Small intestine (tissue), 16 donors: ENCODE measurements at places on chromosomes 6 and 20.

DNA sequence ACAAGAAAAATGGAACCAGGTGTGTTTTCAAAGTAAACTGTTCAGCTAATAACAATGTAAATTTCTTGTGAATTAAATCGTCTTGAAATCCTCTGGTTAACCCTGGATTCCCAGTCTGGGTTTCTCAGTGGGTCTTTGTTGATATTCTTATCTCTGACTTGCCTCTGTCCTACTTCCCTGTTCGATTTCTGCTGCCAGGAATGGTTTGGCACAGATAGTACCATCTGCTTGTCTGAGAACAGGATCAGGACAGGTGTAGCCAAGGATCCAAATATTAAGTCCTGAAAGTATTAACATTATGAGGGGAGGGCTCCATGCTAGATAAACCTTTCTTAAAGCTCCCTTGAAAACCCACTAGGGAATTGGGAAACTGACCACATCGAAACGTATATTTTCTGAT lies 30.1 kb downstream of the ARFGEF2 start:
- DNase-seq, result no peak

DNA sequence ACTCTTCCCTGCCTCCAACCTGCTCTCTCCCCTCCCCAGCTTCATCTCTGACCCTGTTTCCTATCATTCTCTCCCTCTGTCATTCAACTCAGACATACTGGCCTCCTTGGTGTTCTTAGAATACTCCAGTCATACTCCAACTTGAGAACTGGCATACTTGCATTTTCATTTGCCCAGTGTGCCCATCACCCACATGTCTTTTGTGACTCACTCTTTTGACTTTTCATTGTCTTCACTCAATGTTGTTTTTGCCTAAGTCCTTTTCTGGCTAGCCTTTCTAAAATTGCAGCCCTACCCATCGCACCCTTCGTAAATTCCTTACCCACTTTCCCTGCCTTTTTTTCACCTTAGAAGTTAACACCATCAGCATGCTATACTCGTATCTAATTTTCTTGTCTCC lies 77.0 kb upstream of the CD2AP start:
- DNase-seq, result no peak

DNA sequence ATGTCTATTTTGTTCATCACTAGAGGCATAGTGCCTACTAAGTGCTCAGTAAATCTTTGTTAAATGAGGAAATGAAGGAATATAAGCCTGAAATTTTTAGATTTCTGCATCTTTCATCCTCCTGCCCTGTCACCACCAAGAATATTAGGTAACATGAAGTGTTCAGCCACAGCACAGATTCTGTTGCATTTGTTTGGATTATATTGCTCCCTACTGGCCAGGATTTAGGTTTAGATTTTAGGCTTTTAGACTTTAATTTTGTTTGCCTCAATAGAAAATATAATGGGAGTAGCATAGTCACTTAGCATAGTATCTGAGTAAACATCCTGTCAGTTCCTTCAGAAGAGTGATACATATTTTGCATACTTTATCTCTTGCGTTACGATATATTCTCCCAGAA lies 14.2 kb downstream of the FARS2 start:
- DNase-seq, result no peak

DNA sequence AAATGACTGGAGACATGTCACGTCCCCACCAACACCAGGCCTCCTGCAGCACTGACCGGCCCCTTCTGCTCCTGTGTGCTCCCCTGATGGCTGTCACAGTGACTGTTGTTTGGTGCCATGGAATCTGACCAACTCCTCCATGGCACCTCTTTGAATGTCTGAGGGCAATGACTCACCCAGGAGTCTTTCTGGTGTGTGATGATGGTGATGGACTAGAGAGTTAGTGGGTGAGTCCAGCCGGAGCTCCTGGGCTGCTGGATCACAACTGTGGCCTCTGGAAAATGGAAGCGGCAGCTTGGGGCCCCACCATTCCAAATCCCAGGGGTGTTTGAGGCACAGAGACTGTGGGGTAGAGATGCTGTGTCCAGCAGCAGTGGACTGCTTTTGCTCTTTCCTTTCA lies 133.3 kb downstream of the TFAP2C start:
- no peak for DNase-seq

DNA sequence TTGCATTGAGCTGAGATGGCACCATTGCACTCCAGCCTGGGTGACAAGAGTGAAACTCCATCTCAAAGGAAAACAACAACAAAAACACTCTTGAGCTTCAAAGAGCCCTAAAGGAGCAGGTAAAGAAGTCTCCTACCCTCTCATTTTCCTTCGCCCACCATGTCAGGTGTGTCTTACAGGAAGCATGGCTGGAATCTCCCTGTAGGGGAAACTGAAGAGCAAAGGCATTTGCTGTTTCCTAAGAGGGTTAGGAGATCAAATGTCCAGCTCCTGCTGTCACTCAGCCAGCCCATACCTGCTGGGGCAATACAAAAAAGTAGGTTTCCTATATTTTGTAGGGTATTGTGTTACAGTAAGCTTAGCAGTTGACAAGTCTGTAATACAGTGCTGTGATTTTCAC lies 43.3 kb downstream of the SPATA2 start:
- DNase-seq, result no peak

- DNase-seq, result no peak
Observed at GRCh38 chr6:125271486-125272159, 30.1 kb downstream of the HDDC2 start.
